Spleen (tissue), 13 donors: ENCODE measurements at places on chromosomes 6 and 20.

DNA sequence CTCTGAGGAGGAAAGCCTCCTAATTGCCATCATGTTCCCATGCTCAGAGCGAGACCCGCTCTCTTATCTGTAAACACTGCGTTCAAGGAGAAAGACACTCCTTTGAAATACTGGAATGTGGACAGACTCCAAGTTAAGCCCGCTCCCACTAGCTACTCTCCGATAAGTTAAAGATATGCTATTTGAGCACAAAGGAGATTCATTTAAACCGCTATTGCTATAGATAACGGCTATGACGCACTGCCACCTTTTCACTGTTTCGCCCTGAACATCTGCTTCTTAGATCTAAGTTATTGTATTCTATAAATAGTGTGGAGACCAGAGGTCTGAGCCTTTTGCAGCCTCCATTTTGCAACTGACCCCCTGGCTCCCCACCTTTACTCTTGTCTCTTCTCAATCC, 82.3 kb downstream of the GPX5 start:
- H3K4me3 ChIP-seq = no peak overlapping the region
- H3K27me3 ChIP-seq = peaks cover 18% of the 10 kb centered on the region
- no peaks in the 10 kb centered on the region for H3K36me3 ChIP-seq
- H3K27ac ChIP-seq = no peak overlapping the region

DNA sequence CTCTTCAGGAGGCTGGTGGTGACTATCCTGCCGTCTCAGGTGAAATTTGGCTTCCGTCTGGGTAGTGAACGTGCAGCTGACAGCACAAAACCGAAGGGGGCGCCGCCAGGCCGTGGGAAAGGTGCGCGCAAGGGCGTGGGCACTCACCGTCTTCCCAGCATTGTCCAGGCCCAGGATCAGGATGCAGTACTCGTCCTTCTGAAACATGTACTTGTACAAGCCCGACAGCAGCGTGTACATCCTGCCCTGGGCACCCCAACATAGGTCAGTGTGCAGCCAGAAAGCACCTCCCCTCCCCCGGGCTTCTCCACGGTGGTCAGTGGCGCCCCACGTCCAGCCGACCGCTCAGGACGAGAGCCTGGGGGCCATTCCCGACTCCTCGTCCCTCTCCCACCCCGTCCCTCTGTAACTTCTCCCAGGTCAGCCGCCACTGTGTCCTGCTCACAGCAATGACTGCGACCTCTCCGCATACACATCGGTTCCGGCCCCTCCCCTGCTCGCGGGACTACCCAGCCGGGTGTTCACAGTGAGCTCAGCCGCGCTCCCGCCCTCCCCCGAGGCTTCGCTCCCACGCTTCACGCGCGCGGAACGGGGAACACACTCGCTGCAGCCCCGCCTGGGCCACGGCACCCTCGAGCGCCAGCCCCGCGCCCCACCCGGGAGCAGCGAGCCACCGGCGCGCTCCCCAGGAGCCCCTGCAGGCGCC, 771 bp downstream of the ARFRP1 start:
- H3K4me3 ChIP-seq = peak overlapping the region; percentile 92
- peak overlapping the region; percentile 89 for H3K27ac ChIP-seq
- DNase-seq = peak; percentile 91
- no peaks in the 10 kb centered on the region for H3K36me3 ChIP-seq
- H3K27me3 ChIP-seq = no peaks in the 10 kb centered on the region
- peaks cover 27% of the 10 kb centered on the region for H3K4me1 ChIP-seq

- no peaks in the 10 kb centered on the region for H3K36me3 ChIP-seq
- no peaks in the 10 kb centered on the region for H3K4me1 ChIP-seq
- H3K27me3 ChIP-seq = no peaks in the 10 kb centered on the region
- no peak overlapping the region for H3K27ac ChIP-seq
- DNase-seq = no peak
- H3K4me3 ChIP-seq = no peak overlapping the region
Observed at GRCh38 chr6:74937936-74938335, 267.9 kb downstream of the COL12A1 start.

DNA sequence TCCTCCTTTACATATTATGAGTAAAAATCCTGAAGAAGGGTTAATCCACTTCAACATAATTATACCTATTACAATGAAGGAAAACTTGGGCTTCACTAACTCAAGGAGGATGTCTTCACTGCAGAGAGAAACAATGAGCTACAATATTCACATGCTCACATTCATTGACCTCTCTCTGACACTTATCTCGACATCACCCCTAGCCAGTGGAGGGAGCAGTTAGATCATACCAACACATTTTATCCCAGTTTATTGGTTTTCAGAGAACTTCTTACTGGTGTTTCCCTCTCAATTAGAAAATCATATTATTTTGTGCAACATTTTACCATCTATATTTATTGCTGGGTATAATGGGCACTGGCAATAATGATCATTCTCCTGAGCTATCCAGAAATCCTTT, 646.5 kb downstream of the TENT5A start:
- no peaks in the 10 kb centered on the region for H3K27me3 ChIP-seq
- H3K4me1 ChIP-seq = no peaks in the 10 kb centered on the region
- H3K27ac ChIP-seq = no peak overlapping the region
- no peak overlapping the region for H3K4me3 ChIP-seq

DNA sequence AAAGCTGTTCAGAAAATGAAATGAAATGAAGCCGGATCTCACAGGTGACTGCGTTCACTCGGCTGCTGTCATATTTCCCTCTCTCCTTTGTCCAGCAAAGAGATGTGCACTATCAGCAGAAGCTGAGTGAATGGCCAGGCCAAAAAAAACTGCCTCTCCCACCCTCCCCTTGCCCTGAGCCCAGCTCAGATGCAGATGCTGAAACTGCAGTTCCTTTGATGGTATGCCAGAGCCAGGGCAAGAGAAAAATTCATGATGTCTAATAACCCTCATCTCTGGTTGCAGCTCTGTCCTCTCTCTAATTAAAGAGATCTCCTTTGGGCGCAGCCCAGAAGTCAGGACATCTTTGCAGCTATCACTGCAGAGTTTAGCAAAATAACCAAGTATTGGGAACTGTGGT, 210.5 kb upstream of the RIN2 start:
- DNase-seq = no peak
- H3K4me1 ChIP-seq = peaks cover 8% of the 10 kb centered on the region
- H3K36me3 ChIP-seq = no peaks in the 10 kb centered on the region
- no peak overlapping the region for H3K27ac ChIP-seq
- H3K4me3 ChIP-seq = no peak overlapping the region

DNA sequence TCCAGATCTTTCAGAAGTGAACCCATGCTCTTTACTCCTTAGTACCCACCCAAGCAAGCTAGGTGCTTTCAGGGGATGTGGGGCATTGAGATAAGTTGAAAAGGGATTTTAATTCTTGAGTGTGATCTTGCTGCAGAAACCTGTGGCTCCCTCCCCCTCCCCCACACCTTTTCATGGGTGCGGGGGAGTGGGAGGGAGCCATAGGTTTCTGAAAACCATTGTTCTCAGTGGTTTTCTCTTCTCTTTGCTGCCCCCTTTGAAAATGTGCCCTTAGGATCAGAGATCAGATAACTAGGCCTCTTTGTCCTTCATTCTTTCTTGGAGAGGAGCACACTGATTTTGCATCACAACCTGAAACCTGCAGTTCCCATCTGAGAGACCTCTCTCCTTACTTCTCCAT, 2.4 kb downstream of the PCSK2 start:
- no peaks in the 10 kb centered on the region for H3K36me3 ChIP-seq
- peaks cover 47% of the 10 kb centered on the region for H3K27me3 ChIP-seq
- no peak overlapping the region for H3K27ac ChIP-seq
- no peaks in the 10 kb centered on the region for H3K4me1 ChIP-seq

- H3K36me3 ChIP-seq = no peaks in the 10 kb centered on the region
- H3K4me3 ChIP-seq = no peak overlapping the region
- H3K4me1 ChIP-seq = no peaks in the 10 kb centered on the region
- H3K27ac ChIP-seq = no peak overlapping the region
Observed at GRCh38 chr6:9408402-9409117, 973.2 kb upstream of the SLC35B3 start.

DNA sequence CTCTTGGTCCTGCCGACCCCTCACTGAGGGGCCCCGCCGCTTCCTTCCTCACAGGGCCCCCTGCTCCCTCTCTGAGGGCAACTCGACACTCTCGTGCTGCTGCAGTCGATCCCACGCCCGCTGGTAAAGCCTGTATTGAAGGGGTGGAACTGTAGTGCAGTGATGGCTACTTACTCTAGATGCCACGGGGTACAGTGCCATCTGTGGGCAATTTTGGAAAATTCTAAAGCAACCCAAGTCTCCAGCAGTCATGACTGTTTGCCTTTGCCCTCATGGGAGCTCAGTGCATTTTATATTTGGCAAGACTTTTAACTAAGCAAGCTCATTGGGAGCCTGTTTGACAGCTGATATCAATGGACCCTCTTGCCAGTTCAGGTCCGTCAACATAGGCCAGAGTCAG, 6.5 kb upstream of the C6orf136 start:
- no peak overlapping the region for H3K27ac ChIP-seq
- no peak for DNase-seq

GRCh38 chr6:108598305-108598863, 37.7 kb downstream of the FOXO3 start:
- DNase-seq = no peak
- H3K4me1 ChIP-seq = peaks cover 84% of the 10 kb centered on the region
- H3K27me3 ChIP-seq = no peaks in the 10 kb centered on the region
- H3K27ac ChIP-seq = peak overlapping the region; percentile 10
- no peaks in the 10 kb centered on the region for H3K36me3 ChIP-seq

GRCh38 chr6:82033631-82034211, 213.8 kb downstream of the IBTK start:
- DNase-seq = no peak
- no peaks in the 10 kb centered on the region for H3K36me3 ChIP-seq
- no peaks in the 10 kb centered on the region for H3K4me1 ChIP-seq
- no peak overlapping the region for H3K27ac ChIP-seq
- H3K27me3 ChIP-seq = no peaks in the 10 kb centered on the region
- H3K4me3 ChIP-seq = no peak overlapping the region

DNA sequence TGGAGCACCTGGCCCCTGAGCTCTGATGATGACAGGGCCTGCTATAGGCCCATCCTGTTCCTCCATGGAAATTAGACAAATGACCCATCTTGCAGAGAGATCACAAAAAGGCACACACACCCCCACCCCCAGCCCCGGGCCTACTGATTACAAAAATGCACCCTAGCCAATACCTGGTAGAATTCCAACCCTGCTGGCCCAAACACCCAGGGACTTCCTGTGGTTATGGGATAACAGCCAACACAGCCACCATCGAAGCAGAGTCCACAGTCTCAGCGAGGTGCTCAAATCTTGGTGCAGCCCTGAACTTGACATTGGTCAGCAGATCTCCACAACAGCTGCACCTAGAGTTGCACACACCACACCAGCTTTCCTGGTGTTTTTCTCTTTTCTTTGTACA, 17.0 kb downstream of the NCR2 start:
- no peaks in the 10 kb centered on the region for H3K4me1 ChIP-seq
- H3K27ac ChIP-seq = no peak overlapping the region
- no peak overlapping the region for H3K4me3 ChIP-seq
- no peaks in the 10 kb centered on the region for H3K36me3 ChIP-seq
- no peak for DNase-seq

DNA sequence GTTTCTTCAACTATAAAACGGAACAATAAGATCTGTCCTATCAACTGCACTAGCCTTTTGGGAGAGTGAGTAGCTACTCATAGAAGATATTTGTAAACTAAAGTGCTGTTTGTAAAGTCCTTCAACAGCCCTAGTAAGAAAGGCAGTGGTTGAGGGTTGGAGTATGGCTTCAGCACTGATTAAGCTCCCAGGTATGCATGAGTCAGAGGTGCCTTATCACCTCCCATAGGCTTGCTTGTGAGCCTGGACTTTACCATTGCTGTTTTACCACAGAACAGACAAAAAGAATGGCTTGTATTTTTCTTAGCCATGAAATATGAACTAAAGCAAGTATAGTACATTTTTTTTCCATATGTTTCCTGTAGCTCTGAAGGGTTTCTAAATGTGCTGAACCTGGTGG, 44.1 kb downstream of the SAMD3 start:
- H3K4me1 ChIP-seq = no peaks in the 10 kb centered on the region
- H3K27me3 ChIP-seq = no peaks in the 10 kb centered on the region
- H3K36me3 ChIP-seq = no peaks in the 10 kb centered on the region
- no peak for DNase-seq

DNA sequence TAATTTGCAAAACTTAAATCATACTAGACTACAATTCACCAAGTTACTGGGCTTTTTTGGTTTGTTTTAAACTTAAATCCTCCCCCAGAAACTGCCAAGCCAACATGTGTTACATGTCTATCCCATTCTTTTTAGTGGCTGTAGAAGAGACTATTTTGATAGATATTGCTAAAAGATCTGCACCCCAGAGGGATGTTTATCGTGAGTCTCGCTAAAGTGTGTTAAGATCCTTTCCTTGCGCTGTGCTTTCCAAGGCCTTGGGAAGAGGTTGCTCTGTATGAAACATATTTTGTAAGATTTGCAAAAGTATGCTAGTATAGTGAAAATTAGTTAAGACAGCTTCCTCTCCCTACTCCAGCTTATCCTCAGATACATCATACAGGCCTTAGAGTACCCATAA, 63.0 kb downstream of the GPX5 start:
- peaks cover 6% of the 10 kb centered on the region for H3K4me1 ChIP-seq
- no peak overlapping the region for H3K27ac ChIP-seq
- H3K27me3 ChIP-seq = no peaks in the 10 kb centered on the region

GRCh38 chr20:40293740-40294139, 395.3 kb downstream of the MAFB start:
- no peaks in the 10 kb centered on the region for H3K4me1 ChIP-seq
- no peak overlapping the region for H3K4me3 ChIP-seq
- DNase-seq = no peak

DNA sequence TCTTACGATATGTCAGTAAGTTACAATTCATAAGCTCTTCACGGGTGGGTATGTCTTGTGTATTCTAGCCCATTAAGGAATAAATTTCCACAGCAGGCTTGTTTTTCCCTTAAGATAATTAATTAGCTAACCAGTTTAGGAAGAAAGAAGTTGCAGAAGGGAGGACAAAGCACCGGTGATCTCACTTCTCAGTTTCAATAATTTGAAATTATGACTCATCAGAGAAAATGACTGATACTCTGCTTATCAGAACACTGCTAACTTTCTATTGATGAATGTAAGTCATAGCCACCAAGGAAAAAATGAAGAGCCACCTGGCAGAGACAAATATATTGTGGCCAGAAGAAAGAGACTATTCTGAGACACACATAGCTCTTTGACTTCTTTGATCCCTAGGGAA, 35.0 kb upstream of the ENTPD6 start:
- peaks cover 8% of the 10 kb centered on the region for H3K27me3 ChIP-seq
- no peak overlapping the region for H3K4me3 ChIP-seq
- no peak overlapping the region for H3K27ac ChIP-seq
- no peaks in the 10 kb centered on the region for H3K4me1 ChIP-seq
- DNase-seq = no peak
- H3K36me3 ChIP-seq = no peaks in the 10 kb centered on the region

GRCh38 chr6:9178071-9178470, 742.7 kb upstream of the SLC35B3 start:
- no peak for DNase-seq
- no peak overlapping the region for H3K4me3 ChIP-seq
- no peaks in the 10 kb centered on the region for H3K4me1 ChIP-seq
- no peak overlapping the region for H3K27ac ChIP-seq

DNA sequence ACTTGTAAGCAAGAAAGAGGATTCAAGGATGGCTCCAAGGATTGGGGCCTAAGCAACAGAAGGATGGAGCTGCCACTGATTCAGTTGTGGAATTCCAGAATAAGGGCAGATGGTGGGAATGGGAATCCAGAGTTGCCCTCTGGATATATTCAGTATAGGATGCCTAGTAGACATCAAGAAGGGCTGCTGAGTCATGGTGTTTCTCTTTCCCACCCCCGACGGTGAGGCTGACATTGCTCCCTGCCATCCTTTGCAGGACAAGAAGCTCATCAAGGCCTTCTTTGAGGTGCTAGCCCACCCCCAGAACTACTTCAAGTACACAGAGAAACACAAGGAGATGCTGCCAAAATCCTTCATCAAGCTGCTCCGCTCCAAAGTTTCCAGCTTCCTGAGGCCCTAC, 11.2 kb upstream of the ZNF76 start:
- H3K27ac ChIP-seq = no peak overlapping the region
- H3K4me1 ChIP-seq = no peaks in the 10 kb centered on the region
- DNase-seq = no peak
- H3K27me3 ChIP-seq = no peaks in the 10 kb centered on the region
